ENCODE measurements at places on chromosomes 11 and 22.

DNA sequence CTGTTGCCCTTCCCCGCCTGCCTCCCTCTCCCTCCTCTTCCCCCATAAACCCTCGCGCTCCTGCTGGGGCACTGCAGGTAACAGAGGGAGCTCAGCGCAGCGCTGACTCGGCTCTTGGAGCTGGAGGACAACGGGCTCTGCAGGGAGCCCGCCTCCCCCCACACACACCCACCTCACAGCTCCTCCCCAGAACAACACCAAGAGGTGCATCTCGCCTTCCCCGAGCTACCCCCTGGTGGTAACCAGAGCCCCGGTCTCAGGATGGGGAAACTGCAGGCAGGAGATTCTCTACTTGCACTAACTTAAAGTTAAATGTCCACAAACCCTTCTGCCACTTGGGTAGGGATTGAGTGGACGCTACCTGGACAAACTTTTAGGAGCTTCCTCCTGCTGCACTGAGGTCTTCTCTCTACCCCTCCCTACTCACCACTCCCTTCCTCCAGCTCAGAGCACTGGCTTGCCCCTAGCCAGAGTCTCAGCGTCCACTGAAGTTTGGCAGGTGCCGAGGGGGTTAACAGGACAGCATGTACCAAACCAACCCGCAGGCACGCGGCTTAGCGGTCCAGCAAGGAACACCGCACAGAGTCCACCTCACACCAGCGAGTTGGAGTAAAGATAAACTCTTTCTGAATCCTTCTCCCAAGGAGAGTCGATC, 4.0 kb upstream of the SCN4B start:
- DNase-seq: peak; percentile 19

- no peak for DNase-seq
Observed at GRCh38 chr22:23844739-23845202, 6.0 kb upstream of the DERL3 start.

GRCh38 chr11:26078231-26078821, 253.6 kb upstream of the ANO3 start:
- DNase-seq: no peak

DNA sequence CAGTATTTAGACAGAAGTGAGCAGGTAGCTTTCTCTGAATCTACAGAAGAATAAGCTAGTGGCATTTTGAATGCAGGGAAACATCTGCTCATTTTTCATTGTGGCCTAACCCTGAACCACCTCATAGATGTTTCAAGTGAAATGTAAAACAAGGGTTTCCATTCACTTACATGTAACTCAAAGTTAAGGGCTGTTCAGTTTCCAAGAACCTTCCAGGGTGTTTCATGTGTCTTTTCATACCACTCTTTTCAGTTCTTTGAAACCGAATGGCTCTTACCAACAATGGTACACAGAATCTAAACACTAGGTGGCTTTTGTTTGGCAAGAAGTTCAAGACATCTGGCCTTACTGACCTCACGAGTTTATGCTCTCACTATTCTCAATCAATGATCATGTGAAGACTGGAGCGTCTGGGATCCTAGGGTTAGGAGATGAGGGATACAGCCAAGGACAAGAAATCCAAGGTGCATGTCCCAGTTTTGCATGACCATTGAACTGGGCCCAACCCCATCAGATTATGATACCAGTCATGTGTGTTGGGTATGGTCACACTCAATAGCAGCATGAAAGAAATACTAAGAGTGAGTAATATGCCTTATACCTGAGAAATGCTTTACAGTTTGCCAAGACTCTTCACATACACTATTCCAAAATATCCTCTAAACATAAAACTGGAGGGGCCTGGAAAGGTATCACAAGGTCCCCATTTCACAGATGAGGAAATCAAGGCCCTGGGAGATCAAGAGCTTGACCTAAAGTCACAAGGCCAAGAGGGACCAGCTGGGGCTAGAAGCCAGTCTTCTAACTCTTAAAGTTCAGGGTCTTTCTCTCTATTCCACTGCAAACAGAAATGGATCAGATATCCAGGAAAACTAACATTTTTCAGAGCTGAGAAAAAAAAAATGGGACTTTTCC, 92.7 kb downstream of the ETS1 start:
- no peak for DNase-seq

DNA sequence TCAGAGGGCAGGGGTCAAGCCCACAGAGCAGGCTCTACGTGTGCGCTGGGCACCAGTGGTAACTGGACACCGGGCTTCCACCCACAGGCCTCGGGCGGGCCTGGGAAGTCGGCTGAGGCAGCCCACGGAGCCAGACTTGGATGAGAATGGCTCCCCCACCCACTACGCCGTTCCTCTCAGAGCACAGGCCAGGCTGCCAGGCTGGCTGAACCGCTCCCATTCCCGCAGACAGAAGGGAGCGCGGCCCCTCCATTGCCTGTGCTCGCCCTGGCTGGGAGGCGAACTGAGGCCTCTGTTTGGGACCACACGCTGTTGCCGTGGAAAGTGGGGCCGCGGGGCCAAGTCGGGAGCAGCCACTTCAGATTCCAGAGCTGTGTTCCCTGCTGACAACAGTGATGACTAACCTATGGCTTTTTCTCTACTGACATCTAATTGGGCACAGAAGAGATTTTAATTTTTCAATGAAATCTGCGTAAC, 63.9 kb downstream of the MYH9 start:
- no peak for DNase-seq

- no peak for DNase-seq
Observed at GRCh38 chr22:21764038-21764804, 28.6 kb upstream of the YPEL1 start.

GRCh38 chr11:19428206-19429002, 187.7 kb upstream of the E2F8 start:
- no peak for DNase-seq

- no peak for DNase-seq
Observed at GRCh38 chr11:31366795-31367194, 2.7 kb downstream of the DCDC1 start.

GRCh38 chr11:18727479-18728236, 1.7 kb upstream of the IGSF22 start:
- peak; percentile 71 for DNase-seq

GRCh38 chr22:42837556-42837955, 19.5 kb downstream of the ARFGAP3 start:
- no peak for DNase-seq

DNA sequence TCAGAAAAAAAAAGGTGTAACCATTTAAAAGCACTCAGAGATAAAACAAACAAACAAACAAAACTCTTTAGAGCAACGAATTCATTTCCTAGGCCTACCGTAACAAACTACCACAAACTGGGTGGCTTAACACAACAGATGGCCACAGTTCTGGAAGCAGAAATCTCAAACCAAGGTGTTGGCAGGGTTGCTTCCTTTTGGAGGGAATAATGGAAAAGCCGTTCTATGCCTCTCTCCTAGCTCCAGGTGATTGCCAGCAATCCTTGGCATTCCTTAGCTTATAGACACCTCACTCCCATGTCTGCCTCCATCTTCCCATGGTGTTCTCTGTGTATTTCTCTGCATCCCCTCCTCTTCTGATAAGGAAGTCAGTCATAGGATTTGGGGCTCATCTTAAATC, 200.4 kb downstream of the RAB38 start:
- DNase-seq: no peak

- no peak for DNase-seq
Observed at GRCh38 chr11:75910426-75911145, 95.6 kb downstream of the UVRAG start.

GRCh38 chr11:33912405-33913361, 20.8 kb upstream of the LMO2 start:
- DNase-seq: peak; percentile 86

DNA sequence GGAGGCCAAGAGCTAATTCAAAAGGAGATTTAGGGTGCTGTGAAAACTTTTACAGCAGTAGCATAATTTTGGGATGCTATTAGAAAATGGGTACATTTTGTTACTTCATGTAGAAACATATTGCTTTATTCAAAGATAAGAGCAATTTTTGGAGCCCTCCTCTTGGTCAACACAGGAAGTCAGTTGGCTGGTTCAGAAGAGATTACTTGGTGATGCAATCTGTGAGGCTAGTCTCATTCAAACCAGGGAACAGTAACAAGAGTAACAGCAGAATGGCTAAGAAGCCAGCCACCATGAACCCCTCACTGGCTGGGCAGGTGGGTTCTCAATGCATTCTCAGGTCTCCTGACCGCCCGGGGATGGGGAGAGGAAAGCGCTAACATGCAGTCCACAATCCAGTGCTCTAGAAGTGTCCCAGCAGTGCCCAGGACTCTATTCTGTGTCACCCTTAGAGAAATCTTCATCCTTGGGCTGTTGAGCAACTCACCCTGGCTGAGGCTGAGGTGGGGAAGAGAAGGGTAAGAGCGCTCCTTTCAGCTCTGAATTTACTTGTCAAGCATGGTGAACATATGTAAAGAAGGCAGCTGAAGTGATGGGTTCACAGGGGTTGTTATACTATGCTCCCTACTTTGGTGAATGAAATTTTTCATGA, 262.2 kb upstream of the UBASH3B start:
- no peak for DNase-seq

DNA sequence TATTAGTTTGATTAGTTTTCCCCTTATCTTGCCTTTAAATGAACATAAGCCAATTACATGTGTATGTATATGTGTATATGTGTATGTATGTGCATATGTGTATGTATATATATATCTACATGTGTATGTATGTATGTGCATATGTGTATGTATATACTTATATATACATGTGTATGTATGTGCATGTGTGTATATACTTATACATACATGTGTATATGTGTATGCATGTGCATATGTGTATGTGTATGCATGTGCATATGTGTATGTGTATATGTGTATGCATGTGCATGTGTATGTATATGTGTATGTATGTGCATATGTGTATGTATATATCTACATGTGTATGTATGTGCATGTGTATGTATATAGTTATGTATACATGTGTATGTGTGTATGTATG, 65.5 kb upstream of the CCT8L2 start:
- no peak for DNase-seq

DNA sequence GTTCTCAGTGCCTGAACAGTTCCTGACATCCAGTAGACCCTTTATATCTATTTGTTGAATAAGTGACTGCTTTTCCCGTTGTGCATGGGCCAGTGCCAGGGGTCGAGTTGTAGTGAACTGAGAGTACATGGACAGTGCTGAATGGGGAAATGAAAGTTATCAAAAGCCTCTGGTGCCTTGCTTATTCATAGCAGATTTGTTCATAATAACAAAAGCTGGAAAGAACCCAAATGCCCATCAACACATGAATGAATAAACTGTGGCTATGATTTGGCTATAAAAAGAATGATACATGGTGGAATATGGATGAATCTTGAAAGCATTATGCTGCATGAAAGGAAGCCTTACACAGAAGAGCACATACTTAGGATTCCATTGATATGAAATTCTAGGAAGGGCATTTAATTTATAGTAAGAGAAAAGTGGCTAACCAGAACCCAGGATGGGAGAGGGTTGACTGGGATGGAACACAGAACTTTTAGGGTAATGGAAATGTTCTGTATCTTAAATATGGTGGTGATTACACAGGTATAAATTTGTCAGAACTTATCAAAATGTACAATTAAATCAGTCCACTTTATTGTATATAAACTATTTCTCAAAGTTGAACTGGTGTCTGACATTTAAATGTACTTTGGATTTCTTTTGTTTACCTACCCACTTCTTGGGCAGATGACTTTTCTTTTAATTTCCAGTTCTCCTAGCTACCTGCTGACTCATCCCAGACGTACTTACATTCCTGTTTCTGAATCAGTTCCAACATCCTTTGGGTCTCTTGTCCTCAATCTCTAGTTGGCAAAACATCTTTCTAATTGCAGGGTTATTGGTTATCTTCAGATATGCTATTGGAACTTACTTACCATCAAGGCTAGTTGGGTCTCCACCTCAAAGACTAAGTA, 42.8 kb downstream of the PACS1 start:
- DNase-seq: peak; percentile 38

DNA sequence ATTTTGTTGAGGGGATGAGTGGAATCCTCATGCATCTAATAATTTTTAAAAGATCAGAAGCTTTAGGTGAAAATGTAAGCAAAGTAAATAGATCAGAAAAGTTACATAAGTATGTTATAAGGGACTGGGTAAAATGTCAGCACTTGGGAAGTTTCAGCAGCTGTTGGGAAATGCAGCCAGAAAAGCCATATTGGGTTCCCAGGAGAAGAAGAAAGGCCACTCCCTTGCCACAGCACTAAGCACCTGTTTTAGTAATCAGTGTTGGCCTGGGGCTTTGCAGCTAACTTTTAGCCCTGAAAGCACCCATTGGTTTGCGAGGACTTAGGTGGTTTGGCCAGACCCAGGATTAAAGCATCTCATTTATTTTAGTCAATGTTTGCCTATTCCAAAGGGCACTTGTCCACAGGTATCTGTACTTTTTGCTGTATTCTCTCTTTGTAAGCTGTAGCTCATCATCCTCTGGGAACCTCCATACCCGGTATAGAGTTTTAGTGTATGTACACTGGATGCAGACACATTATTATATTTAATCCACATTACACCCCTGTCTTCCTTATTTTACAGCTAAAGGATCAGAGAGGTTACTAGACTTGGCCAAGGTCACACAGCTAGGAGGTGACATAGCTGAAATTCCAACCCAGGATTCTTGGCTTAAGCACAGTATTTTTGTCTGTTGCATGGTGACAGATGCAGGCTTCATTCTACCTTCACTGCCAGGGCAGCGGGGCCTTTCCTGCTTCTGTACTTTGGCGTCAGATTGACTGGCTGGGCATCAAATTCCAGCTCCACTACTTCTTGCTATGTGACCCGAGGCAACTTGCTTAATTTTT, 127.7 kb upstream of the SESN3 start:
- DNase-seq: no peak

GRCh38 chr11:34653851-34654482, 33.1 kb downstream of the EHF start:
- DNase-seq: no peak

GRCh38 chr11:65821107-65821506, 12.7 kb upstream of the SNX32 start:
- DNase-seq: peak; percentile 2

DNA sequence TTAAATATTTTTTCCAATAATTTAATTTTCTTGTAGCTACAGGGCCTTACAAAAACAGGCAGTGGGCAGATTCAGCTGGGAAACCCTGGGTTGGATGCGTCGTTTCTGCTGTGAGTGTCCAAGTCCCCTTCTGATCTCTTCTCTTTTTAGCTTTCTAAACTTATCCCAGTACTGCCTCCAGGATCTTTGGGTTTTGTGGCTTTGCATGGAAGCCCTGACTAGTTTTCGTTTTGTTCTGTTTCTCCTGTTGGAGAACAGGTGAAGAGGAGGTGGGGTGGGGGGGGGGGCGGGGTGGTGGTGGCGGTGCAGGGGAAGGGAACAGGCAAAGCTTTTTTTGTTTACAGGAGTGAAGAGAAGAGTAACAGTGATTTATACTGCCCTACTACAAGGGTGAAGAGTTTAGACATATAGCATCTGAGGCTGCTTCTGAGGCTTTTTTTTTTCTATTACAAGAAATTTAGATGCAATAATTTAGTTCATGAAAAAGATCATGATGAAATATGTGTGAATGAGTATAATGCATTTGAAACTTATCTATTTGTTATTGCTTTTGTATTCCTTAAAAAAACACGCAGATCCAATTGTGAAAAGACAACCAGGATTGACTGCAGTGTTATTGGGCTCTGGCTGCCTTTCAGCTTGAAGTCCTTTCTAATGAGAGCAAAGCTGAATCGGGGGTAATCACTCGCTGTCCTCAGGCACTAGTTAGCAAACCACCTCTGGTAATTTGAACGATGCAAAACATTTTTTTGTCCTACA, 142.9 kb downstream of the NCAM1 start:
- no peak for DNase-seq

- DNase-seq: no peak
Observed at GRCh38 chr11:119222308-119222707, 16.2 kb downstream of the CBL start.

- DNase-seq: no peak
Observed at GRCh38 chr22:23563111-23563510, 17.0 kb downstream of the IGLL1 start.
